ENCODE measurements at places on chromosomes 16 and 17.

GRCh38 chr17:18277076-18277475, 16.6 kb downstream of the MIEF2 start:
- DNase-seq = no peak

- DNase-seq = no peak
These were observed 484.2 kb downstream of the HS3ST4 start for GRCh38 chr16:26175944-26176343.

- DNase-seq = no peak
These were observed 23.1 kb upstream of the TMEM94 start for GRCh38 chr17:75433218-75433783.

DNA sequence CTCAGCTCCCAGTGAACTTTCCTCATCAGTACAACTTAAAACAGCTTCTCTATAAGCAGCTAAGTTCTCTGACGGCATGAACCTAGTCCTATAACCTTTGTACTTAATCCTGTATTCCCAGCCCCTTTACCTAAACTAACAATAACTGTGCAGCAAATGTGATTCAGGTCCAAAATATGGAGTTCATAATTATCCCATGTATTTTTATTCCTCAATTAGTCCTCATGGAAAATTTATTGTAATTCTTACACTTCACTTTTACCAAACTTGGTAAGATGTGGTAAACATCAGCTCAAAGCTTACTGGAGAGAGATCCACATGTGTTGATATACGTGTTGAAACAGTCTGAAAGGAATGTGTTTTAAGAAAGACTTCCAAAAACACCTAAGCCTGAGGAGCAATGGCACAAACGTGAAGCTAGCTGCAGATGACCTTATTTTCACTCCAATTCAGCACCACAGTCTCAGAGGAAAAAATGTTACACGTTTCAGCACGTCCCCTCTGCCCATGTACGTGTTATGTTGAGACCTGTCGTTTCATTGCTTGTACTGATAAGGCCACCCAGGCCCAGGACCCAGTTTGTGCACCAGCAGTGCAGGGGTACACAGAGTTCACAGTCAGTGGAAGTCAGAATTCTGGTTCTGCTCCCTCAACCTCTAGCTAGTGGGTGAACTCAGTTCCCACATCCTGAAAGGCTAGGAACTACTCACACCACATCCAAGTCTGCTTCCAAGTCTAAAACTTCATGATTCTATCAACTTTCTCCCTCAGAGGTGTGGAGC, 7.1 kb downstream of the USP31 start:
- DNase-seq = no peak

DNA sequence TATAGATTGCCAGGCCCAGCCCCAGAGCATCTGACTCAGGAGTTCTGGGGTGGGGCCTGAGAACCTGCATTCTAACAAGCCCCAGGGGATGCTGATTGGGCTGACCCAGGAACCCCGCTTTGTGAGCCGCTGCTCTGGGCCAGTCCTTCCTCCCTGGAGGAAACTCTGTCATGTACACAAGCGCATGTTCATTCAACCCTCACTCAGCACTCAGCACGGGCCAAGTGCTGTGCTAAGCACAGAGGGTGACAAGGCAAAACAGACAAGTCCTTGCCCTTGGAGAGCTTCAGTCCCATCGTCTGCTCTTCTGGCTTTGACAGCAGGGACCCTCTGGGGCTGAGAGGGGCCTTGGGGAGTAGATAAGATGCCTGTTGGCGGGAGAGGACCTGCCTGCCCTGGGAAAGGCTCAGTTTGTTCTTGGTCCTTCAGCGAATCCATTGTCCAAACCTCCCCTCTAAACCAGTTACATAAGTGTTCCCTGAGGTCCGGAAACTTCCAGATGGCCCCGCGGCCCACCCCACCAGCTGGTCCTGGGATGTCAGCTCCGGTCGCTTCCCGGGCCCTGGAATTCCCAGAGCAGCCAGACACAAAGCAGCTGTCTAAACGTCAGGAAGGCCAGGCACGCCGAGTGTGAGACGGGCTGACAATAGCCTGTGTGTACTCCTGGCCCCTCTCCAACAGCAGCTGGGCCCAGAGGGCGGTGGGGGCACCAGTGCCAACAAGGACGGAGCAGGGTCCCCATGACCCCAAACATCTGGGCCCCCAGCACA, 88.8 kb downstream of the ZDHHC7 start:
- no peak for DNase-seq

GRCh38 chr17:68290268-68290954, 516 bp downstream of the SLC16A6 start:
- DNase-seq = no peak

- DNase-seq = no peak
These were observed 21.1 kb upstream of the JPT2 start for GRCh38 chr16:1656808-1657617.

DNA sequence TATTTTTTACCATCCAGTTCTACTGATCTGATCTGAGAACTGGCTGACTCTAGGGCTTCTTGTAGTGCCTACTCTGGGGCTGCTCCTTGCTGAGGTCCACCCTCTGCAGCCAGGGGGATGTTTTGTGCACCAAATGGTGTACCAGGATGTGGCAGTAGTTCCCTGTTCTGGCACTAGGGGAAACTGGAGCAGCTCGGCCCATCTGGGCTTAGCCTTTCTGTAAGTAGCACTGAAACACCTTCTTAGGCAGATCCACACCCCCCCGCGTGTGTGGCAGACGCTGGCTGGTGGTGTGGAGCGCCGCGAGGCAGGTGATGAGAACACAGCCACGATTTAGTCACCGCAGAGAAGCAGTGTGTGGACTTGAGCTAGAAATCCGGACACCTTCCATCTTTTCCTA, 17.0 kb downstream of the DUSP14 start:
- DNase-seq = peak; percentile 31

- no peak for DNase-seq
These were observed 55.8 kb upstream of the B4GALNT2 start for GRCh38 chr17:49076573-49077384.

DNA sequence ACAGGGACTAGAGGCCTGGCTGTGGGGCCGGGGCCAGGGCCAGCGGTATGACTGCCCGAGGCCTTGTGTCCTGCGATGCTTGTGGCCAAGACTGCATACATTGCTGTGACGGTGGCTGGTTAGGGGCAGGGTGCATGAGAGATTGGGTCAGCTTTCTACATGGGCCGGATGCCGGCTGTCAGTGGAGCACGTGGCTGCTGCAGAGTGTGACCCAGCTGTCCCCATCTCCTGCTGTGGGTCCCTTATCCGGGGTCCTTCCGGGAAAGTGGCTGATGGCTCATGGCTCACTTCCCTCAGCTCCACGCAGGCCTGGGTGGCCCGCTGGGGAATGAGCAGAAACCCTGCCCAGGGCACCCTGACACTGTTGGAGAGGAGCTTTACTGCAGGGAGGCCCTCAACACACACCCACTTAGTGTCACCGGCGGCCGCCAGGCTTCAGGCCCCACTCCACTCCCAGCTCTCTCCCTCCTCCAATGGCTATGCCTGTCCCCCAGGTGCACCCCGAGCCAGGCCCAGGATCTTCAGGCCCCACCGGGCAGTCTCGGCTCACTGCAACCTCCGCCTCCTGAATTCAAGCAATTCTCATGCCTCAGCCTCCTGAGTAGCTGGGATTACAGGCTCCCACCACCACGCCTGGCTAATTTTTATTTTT, 808 bp upstream of the RGS11 start:
- DNase-seq = no peak

DNA sequence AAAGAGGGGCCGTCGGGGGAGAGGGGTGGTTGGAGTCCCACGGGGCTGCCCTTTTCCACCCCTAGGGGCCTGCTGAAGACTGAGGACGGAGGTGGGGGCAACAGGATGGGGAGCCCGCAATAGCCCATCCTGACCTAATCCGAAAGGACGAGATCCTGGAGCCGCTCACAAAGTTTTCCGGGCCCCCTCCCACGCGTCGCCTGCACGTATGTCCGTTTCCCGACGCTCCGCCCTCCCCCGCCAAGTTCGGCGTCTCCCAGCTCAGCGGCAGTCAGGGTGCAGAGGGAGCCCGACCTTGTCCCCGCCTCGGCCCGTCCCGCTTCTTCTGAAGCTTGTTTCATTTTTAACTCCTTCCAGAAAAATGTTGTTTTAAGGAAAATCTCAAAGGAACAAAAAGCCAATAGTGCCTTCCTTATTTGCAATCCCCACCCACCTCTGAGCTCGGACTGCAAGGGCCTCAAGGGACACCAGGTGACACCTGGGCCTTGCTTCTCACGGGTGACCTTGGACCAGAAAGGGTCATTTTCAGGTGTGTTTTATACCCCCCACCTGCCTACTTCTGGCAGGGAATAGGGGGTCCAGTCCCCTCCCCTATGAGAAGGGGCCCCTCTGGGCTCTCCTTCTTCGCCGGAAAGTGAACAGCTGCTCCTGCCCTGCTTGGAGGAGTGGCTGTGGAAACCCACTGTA, 3.4 kb upstream of the ZNF423 start:
- no peak for DNase-seq

GRCh38 chr17:34451313-34451712, 88.3 kb upstream of the CCL1 start:
- DNase-seq = no peak

GRCh38 chr17:7971651-7972050, 30.8 kb upstream of the GUCY2D start:
- no peak for DNase-seq

GRCh38 chr17:66675991-66676371, 158.9 kb upstream of the CACNG5 start:
- DNase-seq = no peak

DNA sequence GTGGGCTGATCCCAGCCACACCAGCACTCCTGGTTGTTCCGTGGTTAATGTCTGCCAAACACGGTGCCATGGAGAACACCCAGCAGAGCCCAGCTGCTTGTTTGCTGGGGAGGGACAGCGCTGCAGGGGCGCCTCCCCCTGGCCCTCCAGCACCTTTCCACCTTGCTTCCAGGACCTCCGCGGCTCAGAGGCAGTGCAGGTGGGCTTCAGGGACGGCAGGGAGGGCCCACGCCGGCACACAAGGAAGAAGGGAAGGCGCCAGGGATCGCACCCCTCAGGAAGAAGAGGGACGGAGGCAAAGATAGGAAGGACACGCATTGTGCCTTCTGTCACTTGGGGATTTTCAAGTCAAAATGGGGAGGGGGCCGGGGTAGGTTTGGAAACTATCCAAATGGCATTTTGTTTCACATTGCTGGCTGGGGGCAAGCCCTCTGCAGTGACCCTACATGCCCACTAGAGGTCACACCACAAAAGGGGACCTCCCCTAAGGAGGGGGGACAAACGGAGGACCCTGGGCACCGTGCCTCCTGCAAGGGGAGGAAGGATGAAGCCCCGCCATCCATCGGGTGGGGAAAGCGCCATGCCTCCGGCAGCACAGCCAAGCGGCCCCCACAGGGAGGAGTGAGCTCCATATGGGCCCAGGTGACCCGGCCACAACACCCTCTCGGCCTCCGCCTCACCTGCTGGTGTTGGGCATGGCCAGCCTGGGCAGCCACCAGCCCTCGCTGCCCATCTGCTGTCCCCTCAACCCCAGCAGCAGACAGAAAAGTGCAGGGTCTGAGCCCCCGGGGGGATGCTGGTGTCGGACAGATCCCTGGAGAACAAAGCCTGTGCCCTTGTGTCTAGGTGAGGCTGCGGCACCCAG, 7.5 kb upstream of the C16orf95 start:
- no peak for DNase-seq

GRCh38 chr17:60959011-60959410, 281.4 kb downstream of the BCAS3 start:
- DNase-seq = no peak

DNA sequence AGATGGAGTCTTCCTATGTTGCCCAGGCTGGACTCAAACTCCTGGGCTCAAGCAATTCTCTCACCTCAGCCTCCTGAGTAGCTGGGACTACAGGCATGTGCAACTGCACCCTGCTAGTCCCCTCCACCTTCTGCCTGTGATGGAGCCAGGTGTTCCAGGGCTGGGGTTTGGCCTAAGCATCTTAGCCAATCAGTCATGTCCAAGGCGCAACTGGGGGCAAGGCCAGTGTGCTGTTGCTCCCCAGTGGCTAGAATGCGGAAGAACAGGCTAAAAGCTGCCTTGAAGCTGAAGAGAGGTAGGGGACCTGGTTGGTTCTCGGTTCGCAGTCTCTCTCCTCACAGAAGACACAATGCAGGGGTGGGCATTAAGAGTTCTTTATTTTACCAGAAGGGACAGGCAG, 18.6 kb downstream of the FLOT2 start:
- no peak for DNase-seq

DNA sequence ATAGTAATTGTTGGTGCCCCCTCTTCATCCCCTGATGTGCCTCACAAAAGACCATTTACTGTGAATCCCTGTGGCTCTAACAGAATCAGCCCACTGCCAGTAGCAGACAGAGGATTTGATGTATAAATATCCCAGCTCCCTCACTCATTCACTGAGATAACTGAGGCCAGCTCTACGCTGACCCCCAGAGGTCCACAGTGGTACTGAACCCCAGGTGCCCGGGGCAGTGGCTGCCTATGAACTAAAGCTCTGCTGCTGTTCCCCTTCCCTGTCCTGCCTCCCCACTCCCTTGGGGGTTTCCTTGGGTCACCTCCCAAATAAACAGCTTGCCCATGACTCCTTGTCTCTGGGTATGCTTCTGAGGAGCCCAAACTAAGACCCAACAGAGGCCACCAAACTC, 295.8 kb downstream of the FOXL1 start:
- no peak for DNase-seq

DNA sequence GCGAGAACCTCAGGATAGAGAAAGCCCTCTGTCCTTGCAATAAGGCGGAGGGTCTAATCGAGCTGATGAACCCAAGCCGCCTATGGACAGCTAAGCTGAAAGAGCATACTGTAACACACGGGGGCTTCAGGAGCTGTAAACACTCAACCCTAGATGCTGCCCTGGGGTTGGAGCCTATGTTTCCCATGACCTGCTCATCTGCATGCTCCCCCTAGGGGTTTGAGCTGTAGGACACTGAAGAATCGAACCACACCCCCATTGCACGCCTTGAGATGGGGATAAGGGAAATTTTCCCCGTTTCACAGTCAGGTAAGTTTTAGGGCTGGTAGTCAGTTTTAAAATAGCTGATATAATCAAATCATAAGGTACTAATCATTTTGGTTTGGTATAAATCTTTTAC, 675.6 kb upstream of the CDH8 start:
- no peak for DNase-seq

DNA sequence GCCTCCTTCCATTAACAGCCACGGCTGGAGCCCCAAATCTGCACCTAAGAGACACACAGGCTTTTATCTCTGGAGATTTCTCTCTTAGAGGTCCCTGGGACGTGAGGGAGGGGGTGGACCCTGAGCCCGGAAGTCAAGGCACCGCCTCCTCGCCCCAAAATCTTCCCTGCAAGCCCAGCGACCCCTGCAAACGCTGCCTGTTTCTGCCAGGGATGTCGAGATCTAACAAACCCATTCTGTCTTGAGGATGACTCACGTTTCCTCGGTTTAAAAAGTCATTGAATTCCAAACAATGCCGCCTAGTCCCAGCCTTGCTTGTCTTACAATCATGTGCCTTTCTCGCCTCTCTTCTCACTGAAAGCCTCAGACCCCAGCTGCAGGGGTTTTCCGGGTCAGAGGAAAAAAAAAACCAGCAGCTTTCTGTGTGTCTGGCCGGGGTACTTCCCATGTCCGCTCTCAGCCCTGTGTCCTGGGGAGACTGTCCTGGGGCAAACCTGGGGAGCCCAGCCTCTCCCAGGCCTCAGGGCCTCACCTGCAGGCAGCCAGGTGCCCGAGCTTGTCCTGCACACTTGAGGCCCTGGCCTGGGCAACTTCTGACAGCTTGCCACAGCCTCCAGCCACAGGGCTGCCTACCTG, 15.4 kb downstream of the ARL2BP start:
- DNase-seq = no peak

GRCh38 chr16:79400462-79401149, 199.9 kb downstream of the MAF start:
- no peak for DNase-seq

- DNase-seq = no peak
These were observed 155.1 kb downstream of the C16orf95 start for GRCh38 chr16:87161822-87162676.
